ENCODE measurements at places on chromosomes 7 and 10. TPM values are rescaled to one million over a fixed set of nuclear protein-coding genes. Genes with fewer than 3 reads are reported as not detected.
A peak's percentile ranks its signal among the peaks of the same experiment; 100 is the strongest.

GRCh38 chr10:87976101-87976743, 112.8 kb downstream of the PTEN start:
- no peak for DNase-seq

DNA sequence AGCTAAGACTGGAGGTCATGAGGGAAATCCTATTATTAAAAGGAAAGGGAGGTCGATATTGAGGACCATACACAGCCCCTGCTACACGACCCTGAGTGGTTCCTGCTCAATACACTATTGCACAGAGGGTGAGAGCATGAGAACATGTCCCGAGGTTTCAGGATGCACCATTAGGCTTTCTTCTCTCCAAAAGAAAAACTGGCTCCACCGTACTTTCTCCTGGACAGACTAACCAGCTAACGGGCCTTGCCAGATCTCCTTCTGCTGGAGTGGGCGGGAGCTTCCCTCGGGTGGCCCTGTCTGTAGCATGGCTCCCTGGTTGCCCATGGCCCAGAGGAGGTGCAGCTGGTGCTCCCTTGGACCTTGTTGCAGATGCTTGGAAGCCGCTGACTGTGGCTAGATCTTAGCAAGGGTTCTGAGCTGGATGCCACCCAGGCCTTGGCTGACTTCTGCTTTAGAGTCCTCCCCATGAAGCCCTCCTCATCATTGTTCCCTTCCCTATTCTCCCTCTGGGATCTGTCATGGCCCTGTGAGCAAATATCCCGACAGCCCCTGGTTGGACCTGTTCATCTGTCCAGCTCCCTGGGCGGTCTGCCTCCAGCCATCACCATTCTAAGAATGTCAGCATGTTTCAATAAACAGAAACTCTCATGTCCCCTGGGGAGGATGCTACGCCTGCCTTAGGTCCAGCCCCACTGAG, 52.9 kb upstream of the SHH start:
- DNase-seq: peak; percentile 22

DNA sequence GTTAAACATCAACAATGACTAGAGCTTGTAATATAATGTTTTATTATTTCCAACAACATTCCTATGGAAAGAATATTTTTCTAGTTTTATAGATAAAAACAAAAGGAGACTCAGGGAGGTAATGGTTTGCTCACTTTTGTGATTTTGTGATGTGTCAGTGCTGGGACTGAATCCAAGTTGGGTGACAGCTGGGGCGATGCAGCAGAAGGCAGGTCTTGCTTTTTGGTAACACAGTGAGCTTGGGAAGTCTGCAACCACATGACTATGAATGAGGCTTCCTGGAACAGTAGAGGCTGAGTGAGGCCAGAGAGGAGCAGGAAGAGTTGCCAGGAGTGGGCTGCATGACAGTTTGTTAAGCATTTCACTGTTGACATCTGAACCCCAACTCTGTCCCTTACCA, 4.9 kb upstream of the YKT6 start:
- no peak for DNase-seq

Gene RADIL
- total RNA-seq: 4.7 TPM

DNA sequence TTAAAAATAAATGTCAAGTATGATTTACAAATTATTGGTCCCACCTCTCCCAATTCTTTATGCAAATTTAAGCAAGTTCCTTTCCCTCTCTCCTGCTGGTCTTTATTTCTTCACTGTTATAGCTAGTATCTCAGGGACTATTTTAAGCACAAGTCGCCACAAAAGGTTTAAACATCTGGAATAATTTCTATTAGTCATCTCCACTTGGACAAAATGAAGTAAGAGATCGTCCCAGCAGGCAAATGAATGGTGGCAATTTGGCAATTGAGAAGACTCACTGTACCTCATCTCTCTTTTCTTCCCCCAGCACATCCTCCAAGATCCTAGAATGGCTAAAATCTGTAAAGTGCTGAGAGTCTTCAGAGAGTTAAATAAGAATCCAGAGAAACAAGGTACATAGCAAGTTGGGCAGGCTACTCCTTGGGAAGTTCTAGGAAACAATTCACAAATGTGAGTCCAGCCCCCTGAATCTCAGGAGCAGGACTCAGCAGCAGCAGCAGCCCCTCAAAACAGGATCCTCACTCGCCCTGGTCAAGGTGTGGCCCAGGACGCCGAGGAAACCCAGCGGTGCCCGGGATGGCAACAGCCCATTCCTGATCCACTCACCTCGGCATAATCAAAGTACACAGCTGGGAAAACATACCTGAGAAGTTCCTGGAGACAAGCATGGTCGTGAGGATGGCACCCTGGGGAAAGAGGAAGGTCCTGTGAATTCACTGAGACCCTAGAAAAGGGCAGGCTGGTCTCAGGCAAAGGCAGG, 30.3 kb upstream of the NDST2 start:
- no peak for DNase-seq

DNA sequence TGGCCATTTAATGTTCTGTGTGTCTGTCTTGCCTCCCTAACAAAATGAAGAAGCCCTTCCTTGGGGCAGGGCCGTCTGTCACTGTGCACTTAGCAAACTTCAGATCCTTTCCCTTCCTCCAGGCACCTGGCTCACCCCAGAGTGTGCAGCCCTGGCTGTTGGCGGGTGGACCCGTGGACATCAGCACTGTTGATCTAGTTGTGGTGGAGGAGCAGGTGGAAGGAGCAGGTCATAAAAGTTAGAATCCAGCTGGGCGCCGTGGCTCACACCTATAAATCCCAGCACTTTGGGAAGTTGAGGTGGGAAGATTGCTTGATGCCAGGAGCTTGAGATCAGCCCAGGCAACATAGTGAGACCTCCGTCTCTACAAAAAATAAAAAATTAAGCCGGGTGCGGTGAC, 12.7 kb downstream of the RAB19 start:
- no peak for DNase-seq

GRCh38 chr7:71135663-71136062, 3.7 kb downstream of the GALNT17 start:
- DNase-seq: no peak

GRCh38 chr10:19204246-19204917, 155.8 kb downstream of the MALRD1 start:
- no peak for DNase-seq

Gene TWIST1
- 3.7 TPM for total RNA-seq

GRCh38 chr7:108066486-108066885, 63.5 kb upstream of the LAMB1 start:
- no peak for DNase-seq

Gene ARHGEF5
- total RNA-seq: 27.3 TPM

DNA sequence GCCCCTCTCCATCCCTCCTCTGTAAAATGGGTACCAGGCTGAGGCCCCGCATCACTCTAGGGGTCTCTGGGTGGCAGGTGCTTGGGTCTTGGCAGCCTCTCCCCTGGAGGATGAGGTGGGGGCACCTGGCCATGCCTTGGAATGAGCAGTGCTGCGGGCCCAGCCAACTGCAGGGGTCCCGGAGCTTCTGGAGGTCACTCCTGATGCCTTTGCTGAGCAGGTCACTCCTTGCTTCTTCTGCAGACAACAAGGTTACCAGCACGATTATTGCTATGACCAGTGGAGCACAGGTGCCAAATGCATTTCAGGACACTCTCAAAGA, 22.4 kb upstream of the ZNF488 start:
- DNase-seq: no peak

DNA sequence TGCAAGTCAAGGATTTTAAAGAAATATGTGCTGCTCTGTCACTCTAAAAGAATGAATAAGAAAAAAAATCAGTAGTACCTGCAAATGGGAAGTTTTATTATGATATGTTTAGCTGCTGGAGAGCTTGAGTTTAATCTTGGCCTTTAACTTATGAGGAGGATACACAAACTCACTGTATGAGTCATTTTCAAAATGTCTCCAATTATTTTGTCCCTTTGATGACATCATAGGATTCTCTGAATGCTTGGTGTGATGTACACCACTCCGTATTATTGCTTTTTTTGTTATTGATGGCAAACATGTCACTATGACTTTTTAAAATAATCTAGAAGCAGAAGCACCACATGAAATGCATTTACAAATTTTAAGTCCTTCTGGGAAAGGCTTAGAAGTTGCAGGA, 125.8 kb downstream of the RALA start:
- no peak for DNase-seq

- no peak for DNase-seq
Observed at GRCh38 chr7:124267154-124267553, 234.3 kb upstream of the TMEM229A start.

Gene RAMP3
- total RNA-seq: 47.2 TPM

DNA sequence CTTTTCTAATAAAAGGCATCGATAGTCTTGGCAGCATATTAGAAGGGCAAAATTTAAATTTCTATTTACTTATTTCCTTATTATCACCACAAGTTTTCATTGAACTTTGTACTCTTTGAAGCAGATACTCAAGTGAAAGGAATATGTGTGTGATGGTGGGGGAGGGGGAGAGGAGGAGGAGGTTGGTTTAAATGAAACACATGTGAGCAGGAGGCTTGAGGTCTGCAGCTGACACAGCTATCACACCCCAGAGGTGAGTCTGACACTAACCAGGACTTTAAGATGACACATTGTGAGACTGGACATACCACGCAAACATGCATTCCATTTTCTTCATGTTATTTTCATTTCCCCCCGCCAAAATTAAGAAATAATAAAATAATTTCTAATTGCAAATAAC, 63.3 kb downstream of the CTTNBP2 start:
- DNase-seq: no peak

- DNase-seq: no peak
Observed at GRCh38 chr10:84944187-84944586, 615.8 kb downstream of the CCSER2 start.

Gene AGMO
- 6.8 TPM for total RNA-seq

GRCh38 chr10:101935431-101935830, 91.8 kb upstream of the KCNIP2 start:
- no peak for DNase-seq

- DNase-seq: no peak
Observed at GRCh38 chr7:127578036-127578684, 7.2 kb downstream of the GCC1 start.

- no peak for DNase-seq
Observed at GRCh38 chr10:4359003-4359402, 467.0 kb upstream of the AKR1E2 start.

- no peak for DNase-seq
Observed at GRCh38 chr10:130491011-130491692, 355.0 kb downstream of the GLRX3 start.

DNA sequence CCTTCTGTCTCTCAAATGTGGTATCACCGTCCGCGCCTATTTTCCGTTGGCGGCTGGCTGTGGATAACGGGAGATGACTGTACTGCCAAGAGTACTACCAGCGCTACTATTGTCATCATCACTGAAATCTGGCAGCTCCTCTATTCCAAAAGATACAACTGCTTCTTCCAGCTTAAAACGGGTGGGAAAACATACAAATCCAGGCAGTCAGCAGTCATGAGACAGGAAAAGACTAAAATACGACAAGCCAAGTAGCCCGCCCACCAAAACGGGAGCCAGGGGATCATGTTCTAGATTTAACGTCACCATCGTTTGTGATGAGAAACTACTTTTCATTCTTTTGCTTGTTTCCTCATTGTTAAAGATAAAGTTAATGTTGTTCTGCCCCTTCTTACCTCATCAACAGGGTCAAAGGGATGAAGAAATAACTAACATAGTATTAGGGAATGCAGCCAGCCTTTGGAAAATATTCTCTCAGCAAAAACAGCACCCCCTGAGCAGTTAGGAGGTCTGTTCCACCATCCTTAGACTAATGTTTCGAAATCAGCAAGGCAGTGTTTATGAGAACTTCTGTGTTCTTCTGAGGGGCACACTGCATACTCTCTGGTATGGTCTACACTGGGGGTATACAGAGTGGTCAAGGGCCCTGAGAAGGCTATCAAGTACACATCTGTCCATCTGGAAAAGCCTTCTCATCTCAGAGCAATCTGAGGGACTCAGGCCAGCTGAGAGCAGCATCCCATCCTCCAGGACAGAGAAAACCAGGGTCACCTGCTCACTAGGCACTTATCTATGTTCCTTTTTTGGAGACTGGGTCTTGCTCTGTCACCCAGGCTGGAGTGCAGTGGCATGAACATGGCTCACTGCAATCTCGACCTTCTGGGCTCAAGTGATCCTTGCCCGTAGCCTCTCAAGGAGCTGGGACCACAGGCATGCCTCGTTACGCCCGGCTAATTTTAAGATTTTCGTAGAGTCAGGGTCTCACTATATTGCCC, 47.5 kb downstream of the GNA12 start:
- peak; percentile 51 for DNase-seq

- DNase-seq: no peak
Observed at GRCh38 chr10:29001801-29002200, 287.1 kb upstream of the LYZL1 start.

DNA sequence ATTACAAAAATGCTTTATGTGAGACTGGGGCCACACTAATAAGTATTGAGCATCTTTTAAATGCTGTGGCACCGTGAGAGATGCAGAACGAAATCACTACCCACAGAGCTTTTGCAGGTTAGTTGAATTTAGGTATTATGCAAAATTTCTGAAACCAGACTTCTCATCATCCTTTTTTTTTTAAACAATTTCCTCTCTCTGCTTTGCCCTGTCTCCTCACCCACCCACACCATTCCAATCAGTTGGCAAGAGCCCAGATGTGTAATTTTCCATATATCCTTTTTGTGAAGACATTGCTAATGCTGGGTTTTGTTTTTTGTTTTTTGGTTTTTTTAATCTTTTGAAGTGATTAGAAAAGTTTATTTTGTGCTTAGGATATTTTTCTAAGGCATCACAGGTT, 1.1 kb downstream of the YAE1 start:
- DNase-seq: no peak

DNA sequence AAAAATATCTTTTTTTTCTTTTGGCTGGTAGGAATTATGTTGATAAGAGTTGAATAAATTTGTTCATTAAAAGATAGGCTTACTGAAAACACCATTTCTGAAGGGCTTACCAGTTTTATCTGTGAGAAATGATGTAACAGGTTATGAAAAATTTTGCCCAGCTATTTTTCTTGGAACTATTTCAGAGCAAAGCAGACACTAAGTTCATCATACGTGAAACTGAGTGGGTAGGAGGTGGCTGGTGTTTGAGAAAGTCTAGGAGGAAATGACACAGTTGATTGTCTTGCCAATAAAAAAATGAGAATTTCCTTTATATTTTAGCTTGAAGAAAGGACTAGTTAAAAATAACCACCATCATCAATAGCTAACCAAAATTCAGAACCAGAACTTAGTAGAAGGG, 6.2 kb upstream of the MRC1 start:
- DNase-seq: no peak

DNA sequence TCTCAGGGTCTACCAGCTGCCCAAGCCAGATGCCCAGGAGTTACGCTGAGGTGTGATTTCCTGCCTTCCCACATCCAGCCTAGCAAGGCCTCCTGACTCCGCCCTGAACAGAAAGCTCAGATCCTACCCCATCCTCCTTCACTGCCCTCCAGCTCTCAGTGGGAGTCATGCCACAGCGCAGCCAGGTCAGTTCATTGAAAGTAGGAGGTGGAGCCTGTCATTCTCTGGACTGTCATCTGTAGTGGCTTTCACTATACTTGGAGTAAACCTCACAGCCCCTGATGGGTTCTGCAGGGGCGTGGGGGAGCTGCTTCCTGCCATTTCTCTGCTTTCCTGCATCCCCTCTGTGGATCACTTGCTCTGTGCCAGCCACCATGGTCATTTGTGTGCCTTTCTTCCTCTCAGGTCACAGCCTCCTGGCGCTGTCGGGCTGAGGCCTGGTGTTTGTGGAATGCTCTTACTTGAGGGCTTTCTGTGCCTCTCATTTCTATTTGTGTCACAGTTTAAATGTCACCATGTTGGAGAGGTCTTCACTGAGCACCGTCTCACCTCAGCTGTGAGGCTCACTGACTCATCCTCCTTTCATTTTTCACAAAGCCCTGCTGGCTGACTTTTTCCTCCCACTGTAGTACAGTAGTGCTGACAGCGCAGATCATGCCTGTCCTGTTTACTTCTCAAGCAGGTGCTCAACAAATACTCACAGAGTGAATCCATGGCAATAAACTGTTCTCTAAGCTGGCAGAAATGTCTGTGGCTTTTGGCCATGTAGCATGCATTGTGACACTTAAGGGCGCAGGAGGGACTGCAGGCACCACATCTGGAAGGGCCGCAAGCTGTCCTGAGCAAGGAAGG, 61.0 kb upstream of the TMEM248 start:
- no peak for DNase-seq
